ENCODE measurements at places on chromosomes 2 and 18.

- DNase-seq = peak; percentile 3
Observed at GRCh38 chr18:36186461-36187192, 670 bp upstream of the MOCOS start.

GRCh38 chr2:160294339-160294803, 94.3 kb upstream of the ITGB6 start:
- DNase-seq = peak; percentile 78

GRCh38 chr2:150619607-150620330, 132.3 kb upstream of the RND3 start:
- DNase-seq = peak; percentile 87

- peak; percentile 17 for DNase-seq
Observed at GRCh38 chr2:227477291-227477690, 5.3 kb downstream of the AGFG1 start.

DNA sequence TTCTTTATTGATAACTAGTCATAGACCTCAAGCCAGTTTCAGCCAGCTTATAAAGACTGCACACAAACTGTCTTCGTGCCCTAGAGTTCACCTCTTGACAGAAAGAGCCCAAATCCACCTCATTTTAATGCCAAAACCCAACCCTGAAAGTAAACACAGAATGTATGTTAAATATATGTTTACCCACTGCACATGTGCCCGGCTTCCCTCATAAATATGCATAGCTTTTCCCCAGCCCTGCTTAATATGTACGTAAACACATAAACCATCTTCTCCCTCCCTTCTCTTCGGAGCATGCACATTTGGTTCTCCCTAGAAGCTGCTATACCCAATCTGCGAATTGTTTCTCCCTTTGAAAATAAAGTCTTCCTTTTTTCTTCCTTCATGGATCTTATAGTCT, 73.9 kb upstream of the XIRP2 start:
- DNase-seq = no peak

DNA sequence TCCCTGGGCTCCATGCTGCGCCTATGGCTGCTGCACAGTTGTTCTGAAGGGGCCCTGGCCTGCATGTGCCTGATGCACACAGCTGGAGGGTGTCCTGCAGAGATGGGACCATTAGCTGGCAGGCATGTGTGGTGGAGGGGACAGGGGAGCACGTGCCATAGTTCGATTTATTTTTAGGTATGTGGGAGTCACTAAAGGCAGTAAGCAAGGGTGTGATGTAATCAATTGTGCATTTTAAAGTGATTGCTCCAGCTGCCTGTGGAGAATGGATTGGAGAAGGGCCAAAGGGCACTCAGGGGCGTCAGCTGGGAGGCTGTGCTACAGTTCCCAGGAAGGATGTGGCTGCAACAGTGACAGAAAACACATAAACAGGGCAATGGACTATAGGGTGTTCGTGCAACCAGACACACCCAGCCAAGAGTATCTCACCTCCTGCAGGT, 205.1 kb downstream of the ARL4C start:
- DNase-seq = peak; percentile 87

GRCh38 chr2:69214898-69215297, 172.1 kb downstream of the GFPT1 start:
- peak; percentile 52 for DNase-seq

DNA sequence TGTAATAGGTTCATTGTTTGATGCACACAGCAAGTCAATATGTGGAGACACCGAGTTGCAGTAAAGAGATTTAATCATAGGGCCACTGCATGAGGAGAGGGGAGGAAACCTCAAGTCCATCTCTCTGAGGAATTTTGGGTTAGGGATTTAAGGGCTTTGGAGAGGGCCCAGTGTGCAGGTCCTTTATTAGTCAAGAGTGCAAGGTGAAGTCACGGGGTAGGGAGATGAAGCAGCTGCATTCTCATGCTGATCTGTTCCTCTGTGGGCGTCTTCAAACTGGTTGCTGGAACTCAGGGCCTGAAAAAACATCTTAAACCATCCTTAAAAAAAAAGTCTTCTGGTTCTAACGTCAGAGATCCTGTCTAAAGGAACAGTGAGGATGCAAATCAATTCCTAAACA, 131.6 kb downstream of the NXPH2 start:
- DNase-seq = no peak

- peak; percentile 30 for DNase-seq
Observed at GRCh38 chr2:109466674-109467575, 146.8 kb downstream of the SEPTIN10 start.

DNA sequence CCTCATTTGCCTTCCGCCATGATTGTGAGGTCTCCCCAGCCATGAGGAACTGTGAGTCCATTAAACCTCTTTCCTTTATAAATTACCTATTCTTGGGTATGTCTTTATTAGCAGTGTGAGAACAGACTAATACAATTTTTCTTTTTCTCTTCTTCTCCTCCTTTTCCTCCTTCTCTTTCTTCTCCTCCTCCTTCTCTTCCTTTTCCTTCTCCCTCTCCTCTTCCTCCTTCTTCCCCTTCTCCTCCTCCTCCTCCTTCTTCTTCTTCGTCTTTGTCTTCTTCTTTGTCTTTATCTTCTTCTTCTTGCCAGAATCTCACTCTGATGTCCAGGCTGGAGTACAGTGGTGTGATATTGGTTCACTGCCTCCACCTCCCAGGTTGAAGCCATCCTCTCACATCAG, 20.2 kb downstream of the SKA1 start:
- no peak for DNase-seq

DNA sequence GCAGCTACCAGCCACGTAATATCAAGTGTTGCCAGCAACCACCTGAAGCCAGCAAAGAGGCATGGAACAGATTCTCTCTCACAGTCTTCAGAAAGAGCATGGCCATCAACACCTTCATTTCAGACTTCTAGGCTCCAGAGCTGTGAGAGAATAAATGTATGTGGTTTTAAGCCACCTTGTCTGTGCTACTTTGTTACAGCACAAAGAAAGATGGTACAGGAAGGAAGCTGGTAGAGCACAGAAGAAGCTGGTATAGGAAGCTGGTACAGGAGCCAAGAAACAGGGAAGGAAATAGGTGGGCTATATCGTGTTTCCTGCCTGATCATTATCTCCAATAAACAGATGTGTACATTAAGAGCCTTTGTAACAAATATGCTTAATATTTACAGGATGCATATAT, 217.4 kb downstream of the DPP10 start:
- DNase-seq = no peak

GRCh38 chr2:19806131-19806530, 95.7 kb downstream of the TTC32 start:
- DNase-seq = no peak

DNA sequence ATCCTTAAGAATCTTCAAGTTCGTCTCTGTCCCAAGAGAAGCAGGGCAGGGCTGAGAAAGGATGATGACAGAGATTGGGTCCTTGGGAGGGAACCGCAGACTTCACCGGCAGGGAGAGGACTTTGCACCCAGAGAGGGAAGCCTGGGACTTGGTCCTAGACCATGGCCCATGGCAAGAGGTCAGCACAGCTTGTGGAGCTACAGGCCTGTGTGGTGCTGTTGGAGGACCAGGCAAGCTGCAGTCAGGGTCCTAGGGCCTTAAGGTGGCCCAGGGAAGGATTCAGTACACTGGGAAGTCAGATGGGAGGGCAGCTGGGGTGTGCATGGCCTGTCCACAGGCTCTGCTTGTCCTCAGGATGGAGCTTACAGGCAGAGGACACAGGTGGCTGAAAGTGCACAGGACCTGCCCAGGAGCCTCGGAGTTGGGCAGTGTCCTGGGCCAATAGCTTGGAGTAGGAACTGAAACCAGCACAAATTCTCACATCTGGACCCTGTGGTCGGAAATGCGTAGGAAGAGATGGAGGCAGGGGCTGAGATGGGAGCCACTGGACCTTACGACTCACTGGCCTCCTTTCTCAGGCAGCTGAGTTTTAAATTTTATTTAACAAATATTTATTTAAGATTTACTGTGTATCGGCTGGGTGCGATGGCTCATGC, 56.4 kb upstream of the TCF7L1 start:
- no peak for DNase-seq

DNA sequence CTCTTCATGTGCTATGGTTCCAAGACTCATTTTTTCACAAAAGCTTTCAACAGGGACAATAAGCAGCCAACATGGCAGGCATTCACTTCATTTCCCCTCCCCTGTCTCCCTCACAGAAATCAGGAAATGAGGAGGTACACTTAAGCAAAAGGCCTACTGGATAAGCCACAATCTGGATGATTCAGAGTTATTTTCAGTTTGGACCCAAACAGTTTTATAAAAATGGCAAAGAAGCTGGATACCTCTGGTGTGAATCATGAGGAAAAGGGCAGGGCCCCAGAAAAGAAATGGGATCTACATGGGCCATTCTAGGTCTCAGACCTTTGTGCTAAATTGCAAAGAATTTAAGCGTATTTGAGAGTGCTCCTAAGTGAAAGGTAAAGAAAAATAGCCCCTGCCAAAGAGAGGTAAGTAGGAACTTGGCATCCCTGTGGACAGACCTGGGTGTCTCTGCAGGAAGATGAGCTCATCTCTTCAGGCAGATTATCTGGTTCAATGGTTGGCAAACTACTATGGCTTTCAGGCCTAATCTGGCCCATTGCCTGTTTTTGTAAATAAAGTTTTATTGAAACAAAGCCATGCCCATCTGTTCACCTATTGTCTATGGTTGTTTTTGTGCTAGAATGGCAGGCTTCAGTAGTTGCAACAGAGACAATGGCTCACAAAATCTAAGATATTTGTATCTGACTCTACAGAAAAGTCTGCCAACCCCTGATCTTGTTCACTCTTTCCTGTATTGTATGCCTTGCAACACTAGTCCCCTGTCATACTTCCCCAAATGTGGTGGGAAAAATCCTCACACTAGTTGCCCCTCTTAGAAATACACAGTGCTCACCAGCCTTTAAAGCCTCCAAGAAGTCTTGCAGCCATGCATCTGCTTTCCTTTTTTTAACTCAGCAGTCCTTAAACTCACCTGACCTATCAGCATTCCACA, 315.0 kb downstream of the ALK start:
- peak; percentile 98 for DNase-seq

- DNase-seq = peak; percentile 36
Observed at GRCh38 chr2:56195563-56195962, 11.8 kb downstream of the CCDC85A start.

GRCh38 chr18:41789001-41789400, 166.0 kb upstream of the PIK3C3 start:
- DNase-seq = no peak

- no peak for DNase-seq
Observed at GRCh38 chr2:120578576-120579352, 156.9 kb upstream of the GLI2 start.

- DNase-seq = peak; percentile 37
Observed at GRCh38 chr2:26942543-26943295, 27.7 kb upstream of the MAPRE3 start.

GRCh38 chr2:198307093-198307492, 502.7 kb downstream of the PLCL1 start:
- no peak for DNase-seq

- no peak for DNase-seq
Observed at GRCh38 chr2:101433465-101433864, 41.4 kb downstream of the RFX8 start.

GRCh38 chr2:207260947-207261346, 95.2 kb upstream of the KLF7 start:
- DNase-seq = peak; percentile 80

GRCh38 chr2:101617796-101618195, 79.7 kb upstream of the MAP4K4 start:
- no peak for DNase-seq

GRCh38 chr2:234446404-234447076, 50.3 kb downstream of the ARL4C start:
- no peak for DNase-seq
